CD8-positive, alpha-beta memory T cell (primary cell): ENCODE measurements at places on chromosomes 2 and 18. TPM values are rescaled to one million over a fixed set of nuclear protein-coding genes. Genes with fewer than 3 reads are reported as not detected.

GRCh38 chr18:8319798-8320489 is 289.3 kb upstream of the RAB12 start:
- no peak for DNase-seq

DNA sequence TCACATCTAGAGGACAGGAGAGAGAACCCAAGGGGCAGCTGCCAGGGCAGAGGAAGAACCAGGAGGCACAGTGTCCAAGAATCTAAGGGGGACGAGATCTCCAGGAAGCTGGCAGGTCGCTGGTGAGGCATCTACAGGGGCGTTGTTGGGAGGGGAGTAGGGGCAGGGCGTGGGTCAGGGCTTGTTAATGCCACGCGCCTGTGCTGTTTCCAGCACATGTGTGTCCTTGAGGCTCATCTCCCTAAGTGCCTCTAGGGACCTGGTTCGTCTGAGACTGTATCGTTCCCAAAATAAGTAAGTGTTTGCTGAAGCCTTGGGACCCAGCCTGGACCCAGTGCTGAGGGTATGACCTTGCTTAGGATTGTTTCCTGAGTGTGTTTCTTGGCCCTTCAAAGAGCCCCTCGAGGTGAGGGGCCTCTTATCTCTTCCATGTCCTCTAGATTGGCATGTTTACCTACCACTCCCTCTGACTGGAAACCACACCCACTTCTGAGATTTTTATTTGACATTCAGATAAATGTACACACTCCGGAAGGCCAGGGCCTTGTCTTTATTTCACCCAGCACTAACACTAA is 22.2 kb downstream of the HK2 start:
- DNase-seq = no peak

The REG1B gene
- polyA plus RNA-seq = not detected

The DUSP19 gene
- polyA plus RNA-seq = 0.76 TPM

The CHPF gene
- polyA plus RNA-seq = 8.7 TPM

- DNase-seq = no peak
Measured at GRCh38 chr2:181760521-181760920, 80.2 kb upstream of the NEUROD1 start.

The ABCG8 gene
- polyA plus RNA-seq = not detected

GRCh38 chr2:64166637-64167420 is 22.6 kb upstream of the PELI1 start:
- DNase-seq = no peak

DNA sequence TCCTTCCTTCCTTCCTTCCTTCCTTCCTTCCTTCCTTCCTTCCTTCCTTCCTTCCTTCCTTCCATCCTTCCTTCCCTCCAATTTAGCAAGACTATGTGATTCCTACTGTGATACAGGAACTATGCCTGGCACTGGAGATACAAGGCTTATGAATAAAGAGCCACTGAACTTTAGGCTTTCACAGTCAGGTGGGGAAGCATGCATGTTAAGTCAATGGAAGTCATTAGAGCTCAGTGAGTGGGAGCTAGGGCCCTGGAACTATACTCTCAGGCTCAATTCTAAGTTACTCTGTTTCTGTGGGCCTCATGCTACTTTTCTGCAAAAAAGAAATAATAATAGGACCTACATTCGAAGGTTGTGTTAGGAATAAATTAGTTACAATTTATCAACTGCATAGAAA is 527.6 kb upstream of the ZEB2 start:
- DNase-seq = no peak

- peak; percentile 54 for DNase-seq
Measured at GRCh38 chr18:62717169-62717924, 2.0 kb downstream of the PHLPP1 start.

GRCh38 chr2:10957391-10957790 is 45.7 kb downstream of the KCNF1 start:
- no peak for DNase-seq

The RAB11FIP5 gene
- polyA plus RNA-seq = 10.4 TPM

- no peak for DNase-seq
Measured at GRCh38 chr2:227482638-227483340, 10.8 kb downstream of the AGFG1 start.

- no peak for DNase-seq
Measured at GRCh38 chr2:120326066-120326465, 19.9 kb upstream of the INHBB start.

The SIX2 gene
- polyA plus RNA-seq = not detected

GRCh38 chr2:232541961-232542714 is 2.6 kb downstream of the CHRNG start:
- no peak for DNase-seq

DNA sequence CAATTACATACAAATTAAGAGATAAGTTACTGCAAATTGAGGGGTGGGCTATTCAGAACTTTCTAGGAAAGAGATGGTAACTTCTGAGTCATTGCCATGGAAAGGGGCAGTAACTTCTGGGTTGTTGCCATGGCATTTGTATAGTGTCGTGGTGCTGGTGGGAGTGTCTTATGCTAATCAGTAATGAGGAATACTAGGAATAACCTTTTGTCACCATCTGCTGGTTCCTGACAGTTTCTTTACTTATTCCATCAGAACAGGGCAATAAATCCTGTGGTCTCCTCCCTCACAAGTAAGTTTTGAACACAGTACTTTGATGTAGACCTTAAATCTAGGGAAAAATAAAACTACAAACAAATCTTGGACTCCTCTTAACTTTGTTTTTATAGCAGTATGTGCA is 435.4 kb downstream of the BCL11A start:
- no peak for DNase-seq

The GNAL gene
- polyA plus RNA-seq = not detected

GRCh38 chr2:42767899-42768705 is 4.2 kb upstream of the OXER1 start:
- DNase-seq = no peak

GRCh38 chr2:84870306-84870705 is 10.6 kb downstream of the TRABD2A start:
- DNase-seq = no peak

The CDCA7 gene
- polyA plus RNA-seq = 5.0 TPM

The SKA1 gene
- 0.40 TPM for polyA plus RNA-seq

The DPYSL5 gene
- polyA plus RNA-seq = not detected
